Liver (tissue), 10 donors: ENCODE measurements at places on chromosomes 5 and 9.
A peak's percentile ranks its signal among the peaks of the same experiment; 100 is the strongest.

GRCh38 chr5:38576442-38576841 is 20.0 kb upstream of the LIFR start:
- no peak for DNase-seq

DNA sequence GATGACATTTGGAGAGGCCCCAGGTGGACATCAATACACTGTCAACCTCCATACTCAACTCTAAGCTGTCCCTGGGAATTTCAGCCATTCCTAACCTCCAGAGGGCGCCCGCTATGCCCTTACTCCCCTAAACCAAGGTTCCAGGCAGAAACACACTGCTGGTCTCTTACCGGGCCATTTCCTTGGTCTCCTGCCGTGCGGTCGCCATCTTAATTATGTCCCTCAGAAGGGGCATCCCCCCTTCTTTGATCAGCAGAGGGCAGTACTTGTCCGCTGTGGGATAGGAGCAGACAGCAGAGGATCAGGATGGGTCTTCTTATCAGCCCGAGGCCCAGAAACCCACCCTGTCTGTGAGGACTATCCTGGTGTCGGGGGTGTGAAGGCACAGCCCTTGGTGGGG is 9.3 kb upstream of the ZDHHC12 start:
- DNase-seq, result peak; percentile 79

DNA sequence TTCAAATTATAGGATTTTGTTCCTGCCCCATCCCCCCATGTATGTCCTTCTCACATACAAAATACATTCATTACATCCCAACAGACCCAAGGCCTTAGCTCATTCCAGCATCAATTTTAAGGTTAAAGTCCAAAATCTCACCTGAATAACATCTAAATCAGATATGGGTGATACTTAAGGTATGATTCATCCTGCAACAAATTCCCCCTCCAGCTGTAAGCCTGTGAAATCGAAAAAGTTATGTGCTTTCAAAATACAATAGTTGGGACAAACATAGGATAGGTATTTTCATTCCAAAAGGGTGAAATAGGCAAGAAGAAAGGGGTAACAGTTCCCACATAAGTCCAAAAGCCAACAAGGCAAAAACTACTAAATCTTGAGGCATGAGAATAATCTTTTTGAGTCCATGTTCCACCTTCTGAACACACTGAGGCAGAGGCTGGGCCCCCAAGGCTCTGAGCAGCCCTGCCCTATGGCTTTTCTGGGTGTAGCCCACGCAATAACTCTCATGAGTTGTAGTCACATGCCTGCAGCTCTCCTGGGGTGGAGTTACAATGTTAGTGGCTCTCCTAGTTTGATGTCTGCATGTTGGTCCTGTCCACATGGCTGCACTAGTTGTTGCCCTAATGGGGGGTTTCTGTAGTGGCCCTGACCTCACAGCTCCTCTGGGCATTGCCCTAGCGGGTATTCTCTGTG is 243.9 kb upstream of the SMARCA2 start:
- DNase-seq, result no peak

DNA sequence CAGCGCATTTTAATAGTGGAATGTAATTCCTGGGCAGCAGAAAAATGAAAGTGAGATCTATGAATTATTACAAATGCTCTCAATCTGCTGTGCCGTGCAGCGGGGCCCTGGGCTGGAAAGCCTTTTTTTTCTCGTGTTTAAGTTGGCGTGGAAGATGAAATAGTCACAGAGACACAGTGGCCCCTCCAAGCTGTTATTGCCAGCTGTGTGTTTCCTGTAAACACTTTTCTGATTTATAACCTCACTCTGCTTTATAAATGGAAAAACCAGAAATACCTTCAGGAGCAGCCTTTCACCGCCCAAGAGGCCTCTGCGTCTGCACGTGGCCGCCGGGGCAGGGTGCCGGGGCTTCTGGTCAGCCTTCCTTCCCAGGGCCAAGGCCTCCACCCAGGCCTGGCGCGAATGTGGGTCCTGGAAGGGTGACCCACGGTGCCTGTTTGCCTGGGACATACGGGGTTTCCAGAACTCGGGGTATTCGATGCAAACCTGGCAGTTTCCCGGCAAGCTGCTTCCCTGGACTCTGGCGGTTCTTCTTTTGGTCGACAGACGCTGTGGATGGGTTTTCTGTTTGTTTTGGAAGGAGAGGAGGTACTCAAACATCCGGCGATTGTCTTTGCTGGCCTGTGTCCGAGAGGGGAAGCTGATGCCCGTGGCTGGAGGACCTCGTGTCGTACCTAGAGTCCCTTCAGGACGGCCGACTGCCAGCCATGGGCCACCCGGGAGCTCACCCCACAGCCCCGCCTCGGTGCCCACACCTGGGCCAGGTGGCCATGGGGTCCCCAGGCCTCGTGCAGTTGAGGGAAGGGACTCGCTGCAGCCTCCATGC is 256.7 kb downstream of the PARP8 start:
- DNase-seq, result no peak

DNA sequence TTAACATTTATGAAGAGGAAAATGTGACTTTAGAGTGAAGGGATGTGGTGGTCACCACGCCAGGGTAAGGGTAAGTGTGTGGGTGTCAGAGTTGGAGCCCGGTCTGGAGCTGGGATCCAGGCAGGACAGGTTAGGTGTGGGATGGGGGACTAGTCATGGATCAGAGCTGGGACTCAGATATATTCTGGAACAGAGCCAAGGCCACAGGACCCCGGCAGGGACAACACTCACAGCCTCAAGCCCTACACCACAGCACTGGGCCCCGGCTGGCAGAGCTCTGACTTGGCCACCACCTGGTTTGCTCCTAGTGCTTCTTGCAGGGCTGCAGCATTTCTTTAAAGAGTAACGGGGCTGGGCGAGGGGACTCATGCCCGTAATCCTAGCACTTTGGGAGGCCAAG is 47.4 kb downstream of the C5orf15 start:
- no peak for DNase-seq

DNA sequence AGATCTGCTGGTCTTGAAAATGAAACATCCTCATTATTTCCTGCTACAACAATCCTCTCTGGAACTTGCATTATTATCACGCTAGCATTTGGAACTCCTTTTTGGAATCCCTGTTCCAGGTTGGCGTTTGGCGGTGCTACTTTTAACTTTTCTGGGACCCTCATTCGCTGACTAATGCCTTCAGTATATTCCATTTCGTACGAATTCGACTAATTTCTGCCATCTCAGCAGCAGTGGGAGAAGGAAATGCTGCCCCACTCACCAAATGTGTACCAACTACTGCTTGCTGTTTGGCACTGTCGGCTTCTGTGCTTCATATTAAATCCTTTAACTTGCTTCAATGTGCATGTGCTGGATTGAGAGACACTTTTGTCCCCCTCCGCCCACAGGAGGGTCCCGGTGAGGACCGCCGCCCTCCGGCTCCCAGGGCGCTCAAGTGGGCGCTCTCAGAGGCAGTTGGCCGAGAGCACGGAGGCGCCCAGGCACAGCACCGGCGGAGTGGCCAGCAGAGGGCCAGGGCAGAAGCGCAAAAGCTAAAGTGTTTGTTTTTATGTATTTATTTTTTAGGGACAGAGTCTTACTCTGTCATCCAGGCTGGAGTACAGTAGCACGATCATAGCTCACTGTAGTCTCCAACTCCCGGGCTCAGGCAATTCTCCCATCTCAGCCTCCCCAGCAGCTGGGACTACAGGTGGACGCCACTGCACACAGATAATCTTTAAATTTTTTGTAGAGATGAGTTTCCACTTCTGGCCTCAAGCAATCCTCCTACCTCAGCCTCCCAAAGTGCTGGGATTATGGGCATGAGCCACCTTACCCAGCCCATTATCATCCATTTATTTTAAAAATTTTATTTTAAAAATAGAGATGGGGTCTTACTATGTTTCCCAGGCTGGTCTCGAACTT is 11.9 kb downstream of the PDE6A start:
- DNase-seq, result no peak

DNA sequence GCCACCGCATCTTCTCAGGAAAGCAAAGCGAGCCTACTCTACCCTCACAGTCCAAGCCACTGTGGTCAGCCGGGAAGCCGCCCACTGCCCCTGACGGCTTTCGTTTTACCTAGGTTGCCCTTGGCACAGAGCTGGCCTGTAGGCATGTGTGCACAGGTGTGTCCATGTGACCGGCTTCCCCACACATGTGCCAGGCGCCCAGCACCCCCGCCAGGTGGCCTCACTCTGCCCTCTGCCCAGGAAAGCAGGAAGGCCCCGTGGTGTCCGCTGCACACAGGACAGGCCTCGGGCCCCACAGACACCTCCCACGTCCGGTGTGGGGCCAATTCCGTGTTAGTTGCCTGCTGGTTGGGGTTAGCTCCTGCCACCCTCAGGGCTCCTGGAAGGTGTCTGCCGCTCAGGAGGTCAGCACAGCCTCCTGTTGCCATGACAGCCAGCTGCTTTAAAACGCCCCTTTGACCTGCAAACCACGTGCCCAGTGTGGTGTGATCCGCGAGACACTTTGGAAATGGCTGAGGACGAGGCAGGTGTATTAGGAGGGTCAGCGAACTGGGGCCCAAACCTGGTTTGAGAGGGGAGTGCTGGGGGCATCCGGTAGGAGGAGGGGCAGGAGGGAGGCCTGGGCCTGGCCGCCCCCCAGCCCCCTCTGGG is 28.7 kb downstream of the TPPP start:
- DNase-seq, result no peak
